Activated T-cell treated with anti-CD3 and anti-CD28 coated beads, Interleukin-2, amount 50 U/mL, for 1 hour (primary cell): ENCODE measurements at places on chromosomes 1 and 21.

- no peak for DNase-seq
Observed at GRCh38 chr1:13786541-13786940, 86.6 kb downstream of the PRDM2 start.

GRCh38 chr1:1208713-1209433 lies 2.5 kb upstream of the TNFRSF18 start:
- DNase-seq: peak; percentile 61

GRCh38 chr1:218347336-218347722 lies 2.2 kb downstream of the TGFB2 start:
- DNase-seq: no peak

GRCh38 chr1:2575801-2576663 lies 10.5 kb upstream of the PRXL2B start:
- DNase-seq: no peak

DNA sequence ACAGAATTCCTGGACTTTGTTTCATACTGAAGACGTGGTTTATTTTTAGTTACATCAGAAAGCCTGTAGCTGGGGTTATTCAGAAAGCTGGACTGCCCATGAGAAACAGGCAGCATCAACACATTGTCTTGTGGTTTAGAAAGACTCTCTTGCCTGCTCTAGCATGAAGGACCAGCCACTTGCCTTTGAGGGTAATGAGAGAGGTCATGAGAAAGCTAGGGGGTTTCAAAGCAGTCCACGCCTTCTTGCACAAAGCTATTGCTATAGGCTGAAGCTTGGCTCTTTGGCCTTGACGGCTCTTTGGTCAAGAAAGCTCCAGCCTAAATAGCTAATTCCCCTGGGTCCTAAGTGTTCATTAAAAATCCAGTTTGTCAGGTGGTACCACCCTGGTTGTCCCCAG lies 208.1 kb downstream of the PRDM2 start:
- no peak for DNase-seq
